ENCODE measurements at places on chromosomes 6 and 20. TPM values are rescaled to one million over a fixed set of nuclear protein-coding genes. Genes with fewer than 3 reads are reported as not detected.

ZSCAN12 gene
- 3.7 TPM for total RNA-seq

FOXO3 gene
- total RNA-seq = 21.9 TPM

APOBEC2 gene
- not detected for total RNA-seq

EEF1A2 gene
- total RNA-seq = 7.9 TPM

OTOR gene
- total RNA-seq = not detected
